ENCODE measurements at places on chromosomes 16 and 17.

DNA sequence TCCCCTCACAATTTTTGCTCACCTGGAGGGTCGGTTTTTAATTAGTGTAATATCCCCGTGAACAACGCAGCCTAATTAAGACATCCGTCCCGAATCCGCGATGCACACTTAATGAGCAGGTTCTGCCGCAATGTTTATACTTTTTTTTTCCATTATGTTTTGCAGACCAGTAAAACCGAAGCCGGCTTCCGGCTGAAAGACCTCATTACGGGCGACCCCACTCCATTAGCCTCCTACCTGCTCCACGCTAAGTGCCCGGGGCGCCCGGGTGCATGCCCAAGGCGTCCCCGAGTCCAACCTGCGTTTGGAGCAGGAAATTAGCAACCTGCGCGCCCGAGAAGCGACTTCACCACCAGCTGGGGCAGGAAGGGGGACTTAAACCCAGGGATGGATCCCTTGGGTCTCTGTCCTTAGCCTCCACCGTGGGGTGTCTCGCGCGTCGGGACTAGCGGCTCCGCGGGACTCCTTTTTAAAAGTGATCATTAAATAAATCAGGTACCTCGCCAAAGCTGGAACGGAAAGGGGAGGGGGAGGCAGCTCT lies 1.7 kb downstream of the RBFOX3 start:
- no peak for DNase-seq

DNA sequence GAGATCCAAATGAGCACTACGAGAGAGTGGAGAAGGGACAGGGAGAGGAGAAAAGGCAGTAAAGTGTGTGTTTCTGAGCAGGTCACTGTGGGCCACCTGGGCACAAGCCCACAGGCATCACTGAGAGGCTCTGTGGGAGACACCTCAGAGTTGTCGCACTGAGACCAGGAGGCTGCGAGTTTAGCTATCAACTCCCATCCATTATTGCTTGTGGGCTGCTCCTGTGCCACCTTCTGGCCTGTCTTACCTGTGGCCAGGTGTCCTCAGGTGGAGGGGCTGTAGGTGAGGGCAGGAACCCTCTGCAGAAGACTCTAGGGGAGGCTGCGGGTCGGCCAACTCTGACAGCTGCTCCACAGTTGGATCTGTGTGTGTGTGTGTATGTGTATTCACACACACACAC lies 2.5 kb upstream of the PRR29 start:
- no peak for DNase-seq

DNA sequence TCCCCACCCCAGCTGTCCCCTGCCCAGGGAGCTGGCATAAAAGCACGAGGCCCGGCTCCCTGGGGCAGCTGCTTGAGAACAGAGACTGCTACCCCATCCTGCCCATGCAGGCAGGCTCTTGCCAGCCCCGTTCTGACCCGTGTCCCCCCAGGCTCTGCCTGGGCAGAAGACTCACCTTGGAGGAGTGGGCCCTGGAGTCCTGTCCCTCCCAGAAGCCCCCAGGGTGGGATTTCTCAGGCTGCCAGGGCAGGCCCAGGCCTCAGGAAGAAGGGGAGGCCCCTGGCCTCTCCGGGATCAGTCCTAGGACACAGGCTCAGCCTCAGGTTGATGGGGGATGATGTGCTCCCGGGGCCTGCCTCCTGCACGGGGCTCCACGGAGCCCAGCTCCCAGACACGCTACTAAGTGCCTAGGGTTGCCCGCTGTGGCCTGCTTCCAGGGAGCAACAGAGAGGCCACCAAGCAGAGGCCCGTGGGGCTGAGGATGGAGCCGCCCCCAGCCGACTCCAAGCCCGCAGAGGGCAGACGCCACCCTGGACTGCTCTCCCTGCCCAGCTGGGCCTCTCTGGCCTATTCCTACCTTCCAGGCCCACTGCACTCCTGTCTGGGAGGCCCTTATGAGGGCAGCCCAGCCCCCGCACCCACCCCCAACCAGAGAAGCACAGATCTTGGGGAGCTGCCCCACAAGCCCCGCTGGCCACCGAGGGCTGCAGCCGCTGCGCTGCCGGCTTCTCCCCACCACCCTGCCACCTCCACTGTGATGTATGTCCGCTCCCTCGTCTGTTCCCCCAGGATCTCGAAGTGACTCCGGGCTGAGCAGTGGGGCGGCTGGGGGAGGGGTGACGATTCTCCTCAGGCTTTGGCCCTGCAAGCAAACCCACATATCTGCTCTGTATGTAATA lies 1.7 kb downstream of the NME3 start:
- no peak for DNase-seq

DNA sequence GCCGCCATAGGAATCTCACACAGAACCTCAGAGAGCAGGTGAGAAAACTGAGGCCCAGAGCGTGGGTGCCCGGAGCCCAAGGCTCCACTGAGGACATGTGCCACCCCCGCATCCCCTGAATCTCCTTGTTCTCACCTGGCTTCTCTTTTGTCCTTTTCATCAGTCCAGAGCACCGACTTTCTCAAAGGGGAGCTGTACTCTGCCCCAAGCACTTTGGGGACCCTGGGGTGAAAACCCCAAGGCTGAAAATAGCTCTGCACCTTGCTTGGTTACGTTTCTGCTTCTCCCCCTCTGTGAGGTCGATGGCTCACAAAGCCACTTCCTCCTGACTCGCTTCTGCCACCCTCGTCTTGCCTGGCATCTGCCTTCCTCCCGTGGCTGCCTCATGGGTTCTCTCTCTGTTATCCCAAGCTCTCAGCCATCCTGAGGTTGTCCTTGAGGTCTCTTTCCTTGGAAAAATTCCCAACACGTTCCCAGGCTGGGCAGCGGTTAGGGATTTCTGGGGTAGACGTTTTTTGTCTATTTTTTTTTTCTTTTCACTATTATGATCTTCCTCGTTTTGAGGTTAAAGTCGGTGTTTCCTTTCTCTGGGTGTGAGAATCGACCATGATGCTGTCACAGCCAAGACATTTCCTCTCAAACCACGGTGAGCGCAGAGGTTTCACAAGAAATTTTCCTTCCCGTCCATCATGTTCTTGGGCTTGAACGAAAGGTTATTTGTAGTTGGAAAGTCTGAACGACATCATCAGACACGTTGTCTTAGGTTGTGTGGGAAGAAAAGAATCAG lies 37.2 kb downstream of the IRF8 start:
- DNase-seq = peak; percentile 63

DNA sequence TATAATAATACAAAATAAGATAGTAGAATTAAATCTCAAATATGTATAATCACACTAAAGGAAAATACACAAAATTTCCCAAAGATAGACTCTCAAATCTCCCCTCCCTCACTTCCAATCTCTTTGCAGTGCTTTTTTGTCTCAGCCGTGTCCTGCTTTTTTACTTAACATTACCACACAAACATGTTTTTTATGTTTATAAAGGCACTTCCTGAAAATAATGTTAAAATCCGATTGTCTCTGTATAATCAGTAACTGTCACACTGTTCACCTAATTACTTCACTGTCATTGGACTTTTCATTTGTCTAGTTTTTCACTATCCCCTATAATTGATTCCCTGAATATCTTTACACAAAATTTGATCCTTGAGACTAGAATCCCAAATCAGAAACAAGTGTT lies 38.2 kb upstream of the ALDH3A2 start:
- DNase-seq = no peak

GRCh38 chr16:57730771-57731730 lies 4.5 kb upstream of the KATNB1 start:
- no peak for DNase-seq

DNA sequence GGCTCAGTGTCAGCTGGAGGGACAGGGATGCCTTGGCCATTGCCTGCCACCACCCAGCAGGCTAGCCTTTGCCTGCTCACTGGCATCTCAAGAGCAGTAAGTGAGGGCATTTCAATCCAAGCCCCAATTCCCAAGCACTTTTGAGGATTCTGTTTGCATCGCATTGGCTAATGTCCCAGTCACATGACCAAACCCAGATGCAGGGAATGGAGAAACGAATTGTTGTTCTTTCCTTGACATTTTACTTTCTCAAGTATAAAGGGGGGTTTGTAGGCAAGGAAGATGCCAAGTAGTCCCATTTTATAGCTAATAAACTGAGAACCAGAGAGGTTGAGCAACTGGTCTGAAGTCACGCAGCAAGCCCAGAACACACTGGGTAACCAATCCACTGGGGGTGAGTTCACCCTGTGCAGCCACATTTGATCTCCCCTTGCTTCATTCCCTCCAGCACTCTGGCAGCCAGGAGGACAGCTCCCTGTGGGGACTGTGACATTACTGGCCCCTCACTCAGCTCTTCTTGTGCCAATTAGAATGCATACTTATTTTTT lies 193.8 kb upstream of the CACNG3 start:
- DNase-seq = no peak

GRCh38 chr16:75256696-75257343 lies 5.4 kb upstream of the BCAR1 start:
- no peak for DNase-seq

DNA sequence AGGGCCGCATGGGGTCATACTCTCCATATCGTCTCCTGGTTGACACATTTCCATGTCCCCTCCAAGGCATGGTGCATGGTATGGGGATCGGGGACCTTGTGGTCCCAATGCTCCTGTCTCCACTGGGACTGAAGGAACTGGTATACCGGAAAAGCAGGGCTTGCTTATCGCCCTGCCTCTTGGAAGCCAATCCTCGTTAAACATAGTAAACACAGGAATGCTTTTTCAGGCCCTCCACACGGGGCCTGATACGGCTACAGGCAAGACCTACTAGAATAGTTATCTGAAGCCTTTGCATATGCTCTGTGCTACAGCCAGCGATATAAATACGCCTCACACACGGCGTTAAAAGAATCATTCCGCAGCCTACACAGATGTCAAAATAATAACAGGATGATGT lies 159.5 kb downstream of the SHISA9 start:
- no peak for DNase-seq

DNA sequence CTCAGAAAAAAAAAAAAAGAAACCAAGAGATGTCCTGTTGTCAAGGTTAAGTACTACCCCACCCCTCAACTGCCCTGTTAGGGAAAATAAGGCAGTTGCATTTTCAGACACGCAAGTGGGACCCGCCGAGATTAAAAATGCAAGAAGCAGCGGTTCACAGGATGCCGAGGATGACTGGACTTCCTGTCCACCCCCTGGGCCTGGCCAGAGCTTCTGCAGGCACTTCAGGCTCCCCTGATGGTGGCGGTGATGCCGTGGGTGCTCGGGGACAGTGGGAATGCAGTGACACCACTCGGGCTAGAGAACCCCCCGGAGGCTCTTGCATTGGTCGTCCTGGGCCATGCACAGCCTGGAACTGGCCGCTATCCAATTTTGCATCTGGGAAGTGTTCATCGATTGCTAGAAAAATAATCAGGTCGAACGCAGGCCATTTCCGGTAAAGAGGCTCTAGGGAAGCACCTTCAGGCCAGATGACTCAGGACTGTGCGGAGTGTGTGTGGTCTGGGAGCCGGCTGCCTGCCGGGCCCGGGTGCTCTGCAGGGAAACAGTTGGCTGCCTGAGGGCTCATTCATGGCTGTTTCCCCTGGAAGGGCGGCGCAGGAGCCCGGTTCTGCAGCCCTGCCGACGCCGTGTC lies 13.4 kb upstream of the CRISPLD2 start:
- no peak for DNase-seq

- DNase-seq = no peak
Observed at GRCh38 chr17:40415390-40415789, 2.3 kb downstream of the TOP2A start.

- DNase-seq = no peak
Observed at GRCh38 chr17:50471009-50471905, 2.6 kb upstream of the CHAD start.

GRCh38 chr17:30000755-30001257 lies 59.4 kb downstream of the EFCAB5 start:
- DNase-seq = no peak

DNA sequence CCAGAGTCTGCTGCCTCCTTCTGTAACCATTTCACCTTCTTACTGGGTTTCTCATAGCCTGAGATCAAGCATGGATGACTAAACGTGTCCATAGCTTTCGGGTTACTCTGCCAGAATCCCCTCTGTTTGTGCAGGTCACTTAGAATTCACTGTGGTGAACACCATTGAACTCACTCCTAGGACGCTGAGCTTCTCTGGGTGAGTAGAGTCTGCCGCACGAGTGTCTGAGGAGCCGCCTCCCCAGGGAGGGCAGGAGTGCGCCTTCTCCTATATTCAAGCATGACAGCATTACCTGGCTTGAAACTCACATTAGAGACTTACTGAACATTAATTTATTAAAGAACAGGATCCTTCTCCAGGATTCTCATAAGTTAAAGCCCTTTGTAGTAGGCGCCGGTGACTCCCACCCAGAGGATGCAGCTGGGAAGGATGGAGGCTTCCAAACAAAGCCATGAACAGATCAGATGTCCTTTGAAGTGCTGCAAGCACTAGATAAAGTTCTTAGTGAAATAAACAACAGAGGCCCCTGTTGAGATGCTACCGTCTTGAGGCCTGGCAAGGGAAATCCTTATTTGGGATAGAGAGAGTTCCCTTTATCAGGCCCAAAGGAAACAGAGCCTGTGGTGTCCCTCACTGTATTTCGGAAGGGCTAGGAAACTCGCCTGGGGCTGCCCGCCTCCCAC lies 144.6 kb upstream of the PLCG2 start:
- no peak for DNase-seq

DNA sequence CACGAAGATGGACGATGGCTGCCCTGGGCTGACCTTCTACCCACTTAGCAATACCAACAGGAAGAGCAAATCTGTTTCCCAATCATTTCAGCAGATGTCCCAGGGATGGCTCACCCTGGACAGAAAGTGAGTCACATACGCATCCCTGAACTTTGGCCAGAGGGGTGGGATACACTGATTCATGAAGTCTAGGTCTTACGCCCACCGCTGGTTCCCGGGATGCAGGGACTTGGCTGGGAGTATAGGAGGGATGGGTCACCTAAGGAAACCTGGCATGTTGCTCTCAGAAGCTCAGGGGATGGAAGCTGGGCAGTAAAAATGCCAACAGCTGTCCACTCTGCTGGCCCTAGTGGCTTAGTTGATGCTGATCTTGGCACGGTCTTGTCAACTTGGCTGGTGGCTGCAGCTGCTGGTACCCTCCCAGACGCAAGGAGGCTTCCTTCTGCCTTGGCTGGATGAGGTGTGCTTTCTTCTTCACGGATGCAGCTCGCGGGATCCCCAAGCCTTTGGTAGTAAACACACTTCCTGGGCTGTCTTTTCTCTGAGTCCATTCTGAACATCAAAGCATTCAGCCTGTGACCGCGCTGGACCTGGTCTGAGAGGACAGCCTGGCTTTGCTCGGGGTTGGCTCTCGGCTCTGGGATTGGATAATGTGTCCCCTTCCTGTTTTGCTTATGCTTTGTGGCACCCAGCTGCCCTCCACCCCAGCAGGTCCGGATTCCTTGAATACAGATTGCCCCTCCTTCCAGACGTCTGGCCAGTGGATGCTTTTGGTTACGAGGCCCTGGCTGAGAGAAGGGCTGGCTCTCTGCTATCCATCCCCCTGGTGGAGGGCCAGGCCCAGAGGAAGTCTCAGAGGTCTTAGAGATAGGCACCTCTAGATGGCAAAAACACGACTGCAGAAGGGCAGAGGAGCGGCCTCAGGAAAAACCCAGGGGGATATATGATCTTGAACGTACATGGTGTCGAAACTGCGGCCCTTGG lies 71.5 kb downstream of the RAP1GAP2 start:
- DNase-seq = no peak

GRCh38 chr16:85651629-85652430 lies 36.9 kb downstream of the GINS2 start:
- no peak for DNase-seq

GRCh38 chr17:73335591-73336407 lies 24.0 kb upstream of the CDC42EP4 start:
- DNase-seq = no peak

- DNase-seq = peak; percentile 70
Observed at GRCh38 chr17:8109661-8110455, 8.5 kb downstream of the ALOXE3 start.

Data from activated T-cell treated with anti-CD3 and anti-CD28 coated beads for 4 hours (primary cell).